MCF 10A (cell line): ENCODE measurements at places on chromosomes 2 and 18.
A peak's percentile ranks its signal among the peaks of the same experiment; 100 is the strongest.

DNA sequence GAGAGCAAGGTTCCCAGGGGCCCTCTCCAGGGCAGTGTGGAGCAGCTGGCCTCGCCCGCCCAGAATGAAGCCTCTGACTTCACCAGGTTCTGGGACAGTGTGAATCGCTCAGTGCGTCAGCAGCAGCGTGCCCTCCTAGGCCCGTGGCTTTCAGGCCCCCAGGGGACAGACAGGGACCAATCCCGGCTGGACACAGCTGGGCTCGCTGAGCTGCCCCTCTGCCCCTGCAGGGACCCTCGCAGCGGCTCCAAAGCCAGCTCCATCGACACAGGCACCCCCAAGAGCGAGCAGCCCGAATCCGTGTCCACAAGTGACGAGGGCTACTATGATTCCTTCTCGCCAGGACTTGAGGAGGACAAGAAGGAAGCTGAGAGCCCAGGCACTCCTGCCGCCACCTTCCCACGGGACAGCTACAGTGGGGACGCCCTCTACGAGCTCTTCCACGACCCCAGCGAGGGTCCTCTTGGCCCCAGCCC lies 7.6 kb downstream of the AMER3 start:
- DNase-seq = no peak

DNA sequence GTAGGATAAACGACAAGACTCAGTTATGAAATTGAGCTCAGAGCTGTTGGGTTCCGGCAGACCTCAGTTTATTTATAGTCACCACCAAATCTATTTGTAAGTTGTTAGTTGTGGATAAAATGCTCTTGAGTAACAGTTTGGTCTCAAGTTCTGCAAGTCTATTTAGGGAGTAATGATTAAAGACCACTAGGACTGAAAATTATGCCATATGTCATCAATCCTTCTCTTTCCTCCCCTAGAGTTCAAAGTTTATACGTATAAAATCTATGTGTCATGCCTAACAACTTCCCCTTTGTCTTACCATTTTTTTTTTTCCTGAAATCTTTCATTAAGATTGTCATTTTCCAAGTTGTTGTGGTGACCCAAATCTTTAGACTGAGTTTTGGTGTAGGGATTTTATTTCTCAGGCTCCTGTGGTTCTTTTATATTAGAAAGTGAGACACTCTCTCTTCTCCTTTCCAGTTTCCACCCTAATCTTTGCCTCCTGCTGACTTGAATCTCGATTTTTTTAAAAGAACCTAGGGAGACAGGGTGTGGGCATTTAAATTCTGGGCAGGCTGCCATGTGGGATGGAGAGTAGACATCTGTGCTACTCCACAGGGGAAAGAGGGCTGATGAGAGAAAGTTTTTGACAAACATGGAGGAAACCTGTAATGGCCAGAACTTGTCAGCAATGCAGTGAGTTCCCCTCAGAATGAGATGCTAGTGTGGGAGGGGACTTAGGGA lies 51.0 kb downstream of the LAMA3 start:
- DNase-seq = peak; percentile 65

DNA sequence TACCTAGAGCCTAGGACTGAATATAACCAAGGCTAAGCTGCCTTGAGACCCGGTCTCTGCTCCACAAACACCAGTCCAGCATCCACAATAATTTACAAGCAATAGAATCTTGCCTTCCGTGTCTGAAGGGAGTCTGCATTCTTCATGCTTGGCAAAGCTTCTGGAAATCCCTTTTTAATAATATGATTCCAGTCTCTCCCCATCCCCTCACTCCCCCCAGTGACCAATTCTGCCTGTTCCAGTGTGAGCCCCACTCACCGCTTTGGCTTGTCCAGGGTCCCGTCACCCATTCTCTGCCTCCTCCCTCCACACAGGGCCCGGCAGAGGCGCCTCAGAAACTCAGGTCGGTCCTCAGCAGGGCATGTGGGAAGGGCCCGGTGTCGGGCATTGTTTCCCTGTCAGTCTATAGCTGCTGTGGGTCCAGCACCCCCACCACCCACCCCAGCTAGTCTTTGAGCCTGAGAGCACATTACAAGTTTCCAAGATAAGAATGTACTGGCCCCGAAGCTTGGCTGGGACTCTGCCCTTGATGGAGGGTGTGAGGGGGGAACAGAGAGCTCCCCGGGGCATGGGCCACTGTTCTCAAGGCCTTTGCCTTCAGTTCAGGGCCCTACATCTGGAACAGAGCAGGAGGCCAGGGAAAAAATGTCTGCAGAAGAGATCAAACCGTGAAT lies 129.7 kb upstream of the MYCN start:
- DNase-seq = no peak

GRCh38 chr2:11855064-11855760 lies 108.8 kb downstream of the LPIN1 start:
- DNase-seq = no peak

- no peak for DNase-seq
Observed at GRCh38 chr2:106205488-106205887, 11.4 kb upstream of the UXS1 start.

DNA sequence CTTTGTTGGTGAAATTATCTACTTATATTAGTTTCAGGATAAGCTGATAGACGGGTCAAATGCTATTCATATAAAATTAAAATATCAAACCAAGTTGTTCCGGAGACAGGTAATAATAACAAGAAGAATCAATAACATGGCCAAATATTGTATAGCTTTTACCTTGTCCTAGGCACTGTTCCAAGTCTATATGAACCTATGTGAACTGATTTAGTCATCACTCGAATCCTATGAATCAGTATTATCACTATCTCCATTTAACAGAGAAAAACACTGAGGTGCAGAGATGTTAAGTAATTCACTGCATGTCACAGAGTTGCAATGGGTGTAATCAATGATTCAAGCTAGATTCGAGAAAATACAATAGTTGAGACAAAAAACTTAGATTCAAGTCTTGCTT lies 40.0 kb upstream of the TRIB2 start:
- no peak for DNase-seq

- DNase-seq = no peak
Observed at GRCh38 chr2:143440411-143441012, 311.3 kb downstream of the ARHGAP15 start.

DNA sequence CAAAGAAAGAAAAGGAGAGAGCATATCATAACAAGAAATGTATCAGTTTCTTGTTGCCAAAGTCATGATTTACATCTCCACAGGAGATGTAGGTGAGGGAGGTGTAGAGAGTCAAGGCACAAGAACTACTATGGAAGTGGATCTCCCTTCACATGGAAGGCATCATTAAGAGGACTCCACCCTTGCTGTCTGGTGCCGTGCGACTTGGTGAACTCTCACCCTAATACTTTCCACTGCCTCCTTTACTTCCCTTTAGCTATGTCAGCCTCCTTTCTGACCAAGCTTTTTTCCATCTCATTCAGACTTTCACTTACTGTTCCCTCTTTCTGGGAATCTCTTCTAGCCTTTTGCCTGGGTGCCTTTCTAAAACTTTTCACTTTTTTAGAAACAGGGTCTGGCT lies 490.0 kb downstream of the THSD7B start:
- no peak for DNase-seq

DNA sequence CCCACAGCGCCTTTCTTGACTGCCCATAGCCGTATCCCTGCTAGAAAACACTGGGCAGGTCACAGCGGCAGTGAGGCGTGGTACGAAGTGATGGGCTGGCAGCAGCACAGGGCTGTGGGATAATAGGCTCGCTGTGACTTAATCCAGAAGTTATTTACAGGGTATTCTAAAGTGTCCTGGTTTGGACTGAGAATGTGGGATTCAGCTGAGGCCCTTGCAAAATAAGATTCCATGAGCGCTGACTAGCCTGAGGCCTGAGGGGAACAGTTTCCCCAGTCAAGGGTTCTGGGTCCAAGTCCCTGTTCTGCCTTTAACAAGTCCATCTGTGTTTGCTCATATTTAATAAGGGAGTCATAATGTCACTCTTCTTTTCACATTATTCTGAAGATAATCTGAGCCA lies 34.6 kb downstream of the SETBP1 start:
- DNase-seq = no peak

- no peak for DNase-seq
Observed at GRCh38 chr2:72924353-72925240, 7.3 kb downstream of the EMX1 start.

- no peak for DNase-seq
Observed at GRCh38 chr2:239201531-239201876, 199.3 kb downstream of the HDAC4 start.

DNA sequence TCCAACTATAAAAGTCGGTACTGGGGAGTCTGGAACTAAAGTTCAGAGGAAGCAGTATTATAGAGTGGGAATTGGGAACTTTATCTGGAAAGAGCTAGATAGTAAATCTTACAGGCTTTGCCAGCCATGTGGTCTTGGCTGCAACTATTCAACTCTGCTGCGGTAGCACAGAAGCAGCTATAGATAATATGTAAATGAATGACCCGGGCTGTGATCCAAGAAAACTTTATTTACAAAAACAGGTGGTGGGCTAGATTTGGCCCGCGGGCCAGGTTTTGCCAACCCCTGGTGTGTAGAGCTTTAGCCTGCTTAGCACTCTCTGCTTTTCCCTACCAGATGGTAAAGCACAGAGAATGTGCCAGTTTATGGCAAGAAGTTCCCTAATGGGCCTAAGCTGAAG lies 70.8 kb downstream of the TNP1 start:
- no peak for DNase-seq

DNA sequence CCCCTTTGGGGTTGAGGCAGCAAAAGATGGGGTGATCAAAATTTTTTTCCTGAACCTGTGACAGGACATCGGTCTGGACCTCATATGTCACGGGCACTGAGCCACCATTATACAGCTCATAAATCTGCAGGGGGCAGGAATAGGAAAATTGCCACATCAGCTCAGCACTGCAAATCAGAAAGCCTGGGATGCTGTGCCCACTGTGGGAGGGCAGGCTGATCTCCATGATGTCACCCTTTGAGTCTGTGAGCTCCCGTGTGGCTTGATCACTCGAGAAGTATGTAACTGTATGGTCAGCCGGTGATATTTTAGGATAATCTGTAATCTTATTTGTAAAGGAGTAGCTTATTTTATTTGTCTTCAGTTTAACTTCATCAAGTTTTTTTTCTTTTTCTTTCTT lies 17.7 kb upstream of the CRYBA2 start:
- no peak for DNase-seq

GRCh38 chr2:194319222-194319992 lies 1337.6 kb upstream of the SLC39A10 start:
- no peak for DNase-seq

DNA sequence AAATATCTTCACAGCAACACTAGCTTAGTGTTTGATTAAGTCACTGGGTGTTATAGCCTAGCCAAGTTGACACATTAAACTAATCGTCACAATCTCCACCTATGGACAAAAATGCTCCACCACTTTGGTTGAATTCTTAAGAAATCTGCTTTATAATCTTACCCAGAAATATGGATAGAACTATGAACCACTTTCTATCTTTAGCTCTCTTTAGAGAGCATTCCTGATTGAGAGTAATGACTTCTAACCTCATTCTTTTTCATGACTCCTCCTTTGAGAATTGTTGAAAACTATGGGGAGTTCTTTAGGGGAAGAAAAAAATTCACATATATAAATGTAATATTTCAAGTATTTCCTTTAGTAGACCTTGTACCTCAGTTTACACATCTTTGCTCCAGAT lies 1282.2 kb upstream of the ZEB2 start:
- no peak for DNase-seq

DNA sequence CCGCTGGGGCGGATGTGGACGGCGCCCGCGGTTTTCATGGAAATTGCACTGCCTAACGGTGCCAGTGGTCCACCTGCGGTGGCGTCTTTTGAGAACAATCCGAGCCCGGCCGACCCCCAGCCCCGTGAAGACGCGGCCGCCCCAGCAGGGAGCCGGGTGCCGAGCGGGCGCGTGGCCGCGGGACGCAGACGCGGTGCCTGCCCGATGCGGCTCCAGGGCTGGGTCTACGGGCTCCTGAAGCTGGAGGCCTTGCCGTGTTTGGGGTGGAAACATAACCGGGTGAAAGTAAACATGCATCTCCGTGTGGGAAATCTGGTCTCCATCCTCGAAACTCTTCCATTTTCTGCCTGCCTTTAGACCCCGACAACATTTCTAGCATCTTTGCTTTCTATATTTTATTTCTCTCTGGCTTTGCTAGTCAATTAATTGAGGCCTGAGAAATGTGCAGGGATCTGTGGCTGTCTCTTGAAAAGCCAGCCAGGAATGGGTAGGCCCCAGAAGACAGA lies 572 bp downstream of the INPP4A start:
- peak; percentile 19 for DNase-seq

- DNase-seq = no peak
Observed at GRCh38 chr2:127146820-127147502, 40.0 kb upstream of the BIN1 start.

DNA sequence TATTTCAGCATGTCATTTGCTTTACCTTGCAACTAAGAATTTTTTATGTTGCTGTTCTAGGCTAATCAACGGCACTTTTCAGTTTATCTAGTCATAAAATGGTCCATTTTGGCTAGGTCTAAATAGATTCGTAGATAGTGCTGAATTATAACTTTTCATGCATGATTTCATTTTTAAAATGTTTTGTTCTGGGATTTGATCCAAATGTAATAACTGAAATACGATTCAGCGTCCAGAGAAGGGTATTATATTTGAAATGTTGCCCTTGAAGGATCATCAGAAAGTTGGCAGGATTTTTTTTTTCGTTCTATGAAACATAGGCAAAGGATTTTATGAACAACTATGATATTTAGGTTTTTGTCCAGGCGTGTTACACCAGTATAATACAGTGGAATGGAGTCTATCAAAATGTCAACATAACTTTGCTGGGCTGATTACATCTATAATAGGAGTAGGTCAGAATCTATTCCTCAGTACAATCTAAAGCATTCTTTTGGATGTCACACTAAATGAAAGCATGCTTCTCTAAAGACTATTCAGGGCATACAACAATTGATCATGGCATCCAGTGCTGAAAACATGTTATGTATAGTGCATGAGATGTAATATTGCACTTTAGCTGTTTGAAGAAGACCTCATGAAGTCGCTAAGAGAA lies 24.8 kb downstream of the TTC27 start:
- no peak for DNase-seq

DNA sequence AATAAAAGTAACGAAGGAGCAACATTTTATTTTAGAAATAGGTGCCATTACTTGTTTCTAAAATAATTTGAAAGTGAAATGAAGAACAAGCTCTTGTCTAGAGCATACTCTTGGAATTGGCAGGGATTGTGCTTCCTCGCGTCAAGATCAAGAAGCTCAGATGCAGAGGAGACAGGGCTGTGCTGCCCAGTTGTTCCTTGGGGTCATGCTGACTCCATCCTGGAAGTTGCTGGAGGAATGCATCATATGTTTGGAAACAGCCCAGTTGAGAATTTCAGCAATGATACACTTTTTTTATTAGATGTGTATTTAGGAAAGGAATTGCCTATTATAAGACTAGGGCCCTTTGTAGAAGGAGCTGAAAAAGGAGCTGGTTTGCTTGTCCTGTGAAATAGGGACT lies 17.2 kb downstream of the LTBP1 start:
- no peak for DNase-seq

DNA sequence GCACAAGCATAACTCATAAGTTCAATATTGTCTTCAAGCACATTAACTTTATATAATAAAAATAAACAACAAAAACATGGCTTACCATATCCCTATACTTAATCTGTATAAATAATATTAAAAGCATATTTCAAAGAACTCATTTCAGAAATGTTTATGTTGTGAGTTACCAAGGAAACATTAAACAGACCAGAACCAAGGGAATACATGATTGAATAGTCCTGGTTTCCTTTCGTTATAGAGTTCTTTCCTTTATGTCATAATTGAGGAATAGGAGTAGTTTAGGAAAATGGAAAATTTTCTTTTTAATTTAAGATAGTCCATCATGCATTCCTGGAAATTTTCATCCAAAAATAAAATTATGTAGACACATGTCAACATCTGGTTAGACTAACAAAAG lies 343.0 kb downstream of the ERBB4 start:
- DNase-seq = no peak
